ENCODE measurements at places on chromosomes 11 and 22.

DNA sequence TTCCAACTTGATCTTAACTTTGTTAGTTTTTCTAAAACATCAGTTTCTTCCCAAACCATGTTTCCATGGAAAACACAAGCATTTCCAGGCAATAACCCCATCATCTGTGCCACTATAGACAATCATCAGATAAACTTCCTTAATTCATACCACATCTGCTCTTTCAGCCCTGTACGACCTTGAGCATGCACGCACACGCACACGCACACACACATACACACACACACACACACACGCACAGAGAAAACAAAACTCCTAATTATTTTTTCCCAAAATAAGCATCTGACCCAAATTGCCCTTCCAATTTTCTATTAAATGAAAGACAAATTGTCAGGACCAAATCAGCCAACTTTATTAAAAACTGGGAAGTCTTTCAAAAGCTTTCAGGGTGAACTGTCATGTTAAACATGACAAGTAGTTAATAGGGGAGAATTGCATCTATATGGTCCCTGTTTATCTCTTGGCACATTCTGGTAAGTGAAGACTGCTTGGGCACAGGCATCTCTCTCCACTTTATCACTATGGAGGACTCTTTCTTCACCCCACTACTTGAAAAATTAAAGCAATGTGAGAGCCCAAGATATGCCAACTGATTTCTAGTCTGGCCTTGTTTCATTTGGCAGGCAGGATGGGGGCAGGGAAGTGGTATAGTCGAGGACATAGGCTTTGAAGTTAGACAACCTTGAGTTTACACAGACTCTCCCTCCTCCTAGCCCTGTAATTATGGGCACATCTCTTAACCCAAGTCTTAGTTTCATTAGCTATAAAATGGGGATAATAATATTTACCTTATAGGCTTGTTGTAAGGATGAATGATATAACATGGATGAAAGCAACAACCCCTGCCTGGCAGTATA, 15.1 kb downstream of the ADM start:
- no peak for DNase-seq

GRCh38 chr11:62169448-62169847, 20.6 kb upstream of the SCGB1D1 start:
- no peak for DNase-seq

DNA sequence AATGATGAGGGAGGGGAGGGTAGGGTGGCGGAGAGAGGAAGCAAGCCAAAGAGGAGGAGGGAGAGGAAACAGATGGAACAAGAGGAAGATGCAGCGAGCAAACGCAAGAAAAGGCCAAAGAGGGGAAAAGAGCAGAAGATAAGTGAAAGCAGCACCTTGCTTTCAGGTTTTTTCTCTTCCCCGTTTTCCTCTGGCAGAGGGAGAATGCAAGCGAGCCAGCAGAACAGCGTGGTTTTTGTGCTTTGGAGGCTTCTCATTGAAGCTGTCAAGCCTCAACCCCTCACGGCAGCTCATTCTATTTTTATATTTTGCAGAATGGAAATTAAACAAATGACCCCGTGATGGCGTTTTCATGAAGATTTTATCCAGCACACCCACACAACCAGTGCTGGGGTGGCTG, 67.1 kb upstream of the GRAMD1B start:
- DNase-seq: no peak

DNA sequence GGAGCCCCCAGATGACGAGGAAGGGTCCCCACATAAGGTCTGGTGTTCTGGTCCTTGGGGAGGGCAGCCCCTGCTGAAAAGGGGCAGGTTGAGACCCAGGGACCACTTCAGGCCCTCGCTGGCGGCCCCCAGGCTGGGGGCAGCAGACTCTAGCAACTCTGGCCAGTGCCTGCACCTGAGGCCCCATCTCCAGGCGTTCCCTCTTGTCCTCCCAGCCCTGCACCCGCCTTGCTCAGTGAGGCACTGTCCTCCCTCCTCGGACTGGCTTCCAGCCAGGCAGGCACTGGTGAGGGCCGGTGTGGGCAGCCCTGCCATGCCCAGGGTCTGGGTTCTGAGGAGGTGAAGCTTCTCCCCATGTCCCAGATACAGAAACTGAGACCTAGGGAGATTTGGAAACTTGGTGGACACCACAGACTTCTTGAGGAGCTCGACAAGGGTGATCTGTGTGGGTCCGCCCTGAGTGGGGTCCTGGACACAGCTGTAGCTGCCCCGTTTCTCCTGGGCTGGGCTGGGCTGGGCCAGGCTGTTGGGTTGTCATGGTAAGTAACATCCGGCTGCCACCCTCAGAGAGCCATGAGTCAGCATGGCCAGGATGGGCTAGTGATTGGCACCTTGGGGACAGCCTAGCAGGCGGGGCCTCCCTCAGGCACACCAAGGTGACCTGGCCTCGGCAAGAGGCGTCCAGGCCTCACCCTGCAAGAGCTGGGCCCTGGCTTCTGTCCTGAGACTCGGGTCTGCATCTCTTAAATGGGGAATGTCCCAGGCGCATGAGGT, 11.1 kb upstream of the PHLDA2 start:
- peak; percentile 35 for DNase-seq

GRCh38 chr11:74284466-74284865, 27.0 kb downstream of the P4HA3 start:
- no peak for DNase-seq

DNA sequence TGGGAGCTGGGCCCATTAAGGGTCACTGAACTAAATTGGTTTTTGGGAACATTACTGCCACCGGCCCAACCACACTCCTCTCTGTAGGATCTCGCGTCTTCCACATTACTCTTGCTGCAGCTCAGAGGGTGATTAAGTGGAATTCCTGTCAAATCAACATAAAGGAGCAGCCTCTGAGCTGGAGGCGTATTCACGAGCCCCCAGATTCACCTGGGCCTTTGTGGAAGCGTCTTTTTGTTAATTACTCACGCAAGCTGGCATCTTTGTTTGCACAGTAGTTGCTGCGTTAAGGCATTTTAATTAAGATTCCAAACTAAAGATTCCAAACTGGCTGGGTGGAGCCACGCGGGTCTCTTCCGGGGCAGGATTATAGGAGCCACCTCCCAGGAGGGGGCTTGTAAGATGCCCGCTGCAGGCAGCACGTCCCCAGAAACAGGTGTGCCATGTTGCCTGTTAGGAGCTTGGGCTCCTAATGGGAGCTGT, 21.5 kb upstream of the RFPL3 start:
- no peak for DNase-seq

GRCh38 chr11:69560141-69560790, 78.8 kb downstream of the LINC01488 start:
- DNase-seq: no peak

DNA sequence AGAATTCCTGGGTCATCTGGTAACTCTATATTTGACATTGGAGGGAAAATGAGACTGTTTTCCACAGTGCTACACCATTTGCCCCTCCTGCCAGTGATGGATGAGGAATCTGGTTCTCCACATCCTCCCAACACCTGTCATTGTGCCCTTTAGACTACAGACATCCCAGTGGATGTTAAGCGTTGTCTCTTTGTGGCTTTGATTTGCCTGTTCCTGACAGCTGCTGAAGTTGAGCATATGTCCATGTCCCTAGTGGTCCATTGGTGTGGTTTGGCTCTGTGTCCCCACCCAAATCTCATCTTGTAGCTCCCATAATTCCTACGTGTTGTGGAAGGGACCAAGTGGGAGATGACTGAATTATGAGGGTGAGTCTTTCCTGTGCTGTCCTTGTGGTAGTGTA, 88.5 kb downstream of the BRD1 start:
- no peak for DNase-seq

- DNase-seq: no peak
Measured at GRCh38 chr11:128502726-128503125, 84.6 kb downstream of the ETS1 start.

DNA sequence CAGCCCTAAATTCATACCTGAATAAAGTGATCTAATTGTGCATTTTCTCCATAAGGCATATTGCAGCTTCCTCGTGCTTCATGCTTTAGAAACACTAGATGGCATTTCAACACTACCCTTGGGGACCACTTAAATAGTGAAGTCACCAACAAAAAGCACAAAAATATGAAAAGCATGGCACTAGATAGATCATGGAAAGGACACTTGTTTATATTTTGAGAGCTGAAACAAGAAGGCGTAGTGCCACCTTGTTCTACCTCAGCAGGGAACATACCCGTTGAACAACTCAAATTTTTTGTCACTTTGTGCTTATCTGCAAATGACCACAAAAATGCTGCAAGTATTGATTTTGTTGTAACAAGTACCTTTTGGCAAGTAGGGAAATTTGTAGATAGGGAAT, 8.6 kb downstream of the TBCEL start:
- DNase-seq: no peak

DNA sequence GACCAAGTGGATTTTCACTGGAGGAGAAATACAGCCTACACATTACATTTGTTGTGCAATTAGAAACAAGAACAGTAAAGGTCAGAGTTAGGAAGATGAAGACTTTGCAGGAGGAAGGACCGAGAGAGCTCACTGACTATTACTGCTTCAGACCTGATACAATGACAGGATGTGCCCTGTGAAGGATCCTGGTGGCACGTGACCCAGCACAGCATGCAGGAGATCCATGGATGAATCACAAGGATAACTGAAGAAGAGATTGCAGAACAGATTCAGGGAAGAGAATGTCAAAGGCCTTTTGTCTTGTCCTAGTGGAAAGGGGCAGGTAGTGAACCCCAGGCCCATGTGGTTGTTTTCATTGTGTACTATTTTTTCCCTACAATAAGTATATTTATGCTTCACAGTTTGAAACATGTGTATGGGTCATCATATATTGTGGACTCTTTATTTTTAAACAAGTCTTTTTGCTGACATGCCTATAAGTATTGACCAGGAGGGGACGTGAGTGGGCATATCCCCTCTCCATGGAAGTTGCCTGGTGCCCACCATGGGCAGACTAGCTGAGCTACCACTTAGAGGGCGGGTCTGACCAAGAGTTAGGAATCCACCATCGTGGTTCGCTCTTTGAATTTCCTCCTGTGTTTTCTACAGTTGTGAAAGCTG, 44.3 kb downstream of the RASSF10 start:
- no peak for DNase-seq

DNA sequence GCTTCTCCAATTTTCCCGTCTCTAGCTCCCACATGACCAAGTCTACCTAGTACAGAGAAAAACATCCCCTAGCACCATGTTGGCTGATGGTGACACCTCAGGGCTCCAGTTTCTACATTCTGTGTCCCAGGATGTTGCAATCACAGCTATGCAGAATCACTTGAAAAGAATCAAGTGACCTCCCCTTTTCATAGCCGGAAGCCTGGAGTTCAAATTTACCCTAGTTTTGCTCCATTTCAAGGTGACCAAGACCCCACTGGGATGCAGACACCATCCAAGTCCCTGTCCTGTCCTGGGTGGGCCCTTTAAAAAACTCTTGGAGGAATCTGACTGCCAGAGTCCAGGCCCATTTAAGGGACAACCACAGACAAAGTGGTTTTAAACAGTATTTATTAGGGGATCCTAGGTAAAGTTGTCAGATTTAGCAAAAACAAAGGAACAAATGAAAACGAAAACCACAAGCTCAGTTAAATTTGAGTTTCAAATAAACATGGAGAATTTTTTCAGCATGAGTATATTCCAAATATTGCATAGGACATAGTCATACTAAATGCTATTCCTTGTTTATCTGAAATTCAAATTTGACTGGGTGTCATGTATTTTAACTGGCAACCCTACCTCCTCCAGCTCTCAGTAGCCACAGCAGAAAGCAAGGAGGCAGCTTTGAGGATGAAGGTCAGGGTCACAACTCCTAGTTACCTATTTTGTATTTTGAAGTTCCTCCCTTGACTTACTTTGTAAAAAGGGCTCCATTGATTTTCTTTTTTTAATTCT, 52.4 kb downstream of the MIAT start:
- DNase-seq: no peak

DNA sequence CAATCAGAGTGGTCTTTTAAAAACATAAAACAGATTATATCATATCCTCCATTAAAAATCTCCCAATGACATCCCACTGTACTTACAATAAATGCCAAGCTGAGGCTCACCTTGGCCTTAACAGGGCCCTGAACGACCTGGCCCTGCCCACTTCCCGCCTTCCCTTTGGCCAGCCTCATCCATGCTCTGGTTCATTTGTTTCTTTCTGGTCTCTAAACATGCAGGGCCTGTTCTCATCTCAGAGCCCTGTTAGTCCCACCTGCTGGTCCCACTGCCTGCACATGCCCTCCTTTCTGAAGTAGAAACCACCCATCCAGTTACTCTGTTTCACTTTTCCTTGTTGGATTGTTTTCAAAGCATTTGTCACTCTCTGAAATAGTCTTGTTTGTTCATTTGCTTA, 227.4 kb downstream of the INSC start:
- no peak for DNase-seq

DNA sequence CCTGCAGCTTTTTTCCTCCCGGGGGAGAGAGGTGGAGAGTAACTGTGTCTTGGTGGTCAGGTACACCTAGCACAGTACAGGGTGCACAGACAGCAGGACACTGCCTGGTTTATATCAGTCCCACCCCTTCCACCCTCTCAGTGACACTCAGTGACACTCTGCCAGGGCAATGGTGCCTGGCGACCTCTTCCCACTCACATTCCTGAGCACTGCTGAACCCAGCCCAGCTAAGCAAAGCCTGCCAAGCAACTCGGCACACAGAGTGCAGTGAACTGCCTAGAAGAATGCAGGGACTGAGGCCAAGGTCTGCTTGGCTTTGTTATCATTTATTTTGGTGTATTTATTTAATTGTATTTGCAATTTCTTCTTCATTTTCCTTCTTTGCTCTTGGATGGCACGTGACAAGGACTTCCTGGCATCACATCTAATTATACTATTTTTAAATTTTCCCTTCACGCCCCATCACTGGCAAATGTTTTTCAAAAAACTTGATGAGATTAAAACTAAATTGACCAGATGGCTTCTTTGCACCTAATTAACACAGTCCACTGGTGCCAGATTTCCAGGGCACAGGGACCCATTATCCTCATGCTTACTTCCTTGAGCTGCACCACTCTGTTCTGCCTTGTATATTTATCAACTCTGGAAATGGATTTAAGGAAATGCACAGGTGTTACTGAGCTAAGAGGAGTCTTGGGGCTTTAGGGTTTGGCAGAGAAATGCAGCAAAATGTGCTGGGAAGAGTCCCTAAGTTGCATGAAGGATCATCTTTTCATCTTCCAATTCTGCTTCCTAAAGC, 205.6 kb downstream of the ADAMTS15 start:
- DNase-seq: no peak

DNA sequence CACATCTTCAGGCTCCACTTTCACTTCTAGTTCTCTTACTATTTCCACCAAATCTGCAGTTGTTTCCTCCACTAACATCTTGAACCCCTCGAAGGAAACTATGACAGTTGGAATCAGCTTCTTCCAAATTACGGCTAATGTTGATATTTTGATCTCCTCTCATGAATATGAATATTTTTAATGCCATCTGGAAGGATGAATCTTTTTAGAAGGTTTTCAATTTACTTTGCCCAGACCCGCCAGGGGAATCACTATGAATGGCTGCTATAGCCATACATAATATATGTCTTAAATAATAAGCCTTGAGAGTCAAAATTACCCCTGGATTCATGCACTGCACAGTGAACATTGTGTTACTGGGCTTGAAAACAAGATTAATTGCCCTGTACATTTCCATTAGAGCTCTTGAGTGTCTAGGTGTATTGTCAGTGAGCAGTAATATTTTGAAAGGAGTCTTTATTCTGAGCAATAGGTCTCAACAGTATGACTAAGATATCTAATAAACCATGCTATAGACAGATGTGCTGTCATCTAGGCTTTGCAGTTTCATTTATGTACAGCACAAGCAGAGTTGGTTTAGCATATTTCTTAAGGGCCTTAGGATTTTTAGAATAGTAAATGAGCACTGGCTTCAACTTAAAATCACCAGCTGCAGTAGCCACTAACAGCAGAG, 48.3 kb upstream of the LRRC55 start:
- no peak for DNase-seq
